Thoracic aorta endothelial cell (primary cell): ENCODE measurements at places on chromosomes 6 and 20. TPM values are rescaled to one million over a fixed set of nuclear protein-coding genes. Genes with fewer than 3 reads are reported as not detected.

ISM1 gene
- 0.07 TPM in 1 of 2 replicates, not detected in the other for total RNA-seq

ARMH2 gene
- total RNA-seq: not detected in 2 replicates

AGER gene
- total RNA-seq: 0.27 and 0.36 TPM in 2 replicates

SLC26A8 gene
- under 0.01 TPM in 2 replicates for total RNA-seq

ELOVL4 gene
- total RNA-seq: 1.9 and 2.0 TPM in 2 replicates

ARFGEF3 gene
- total RNA-seq: 10.6 and 16.2 TPM in 2 replicates

OLIG3 gene
- total RNA-seq: not detected in 2 replicates

SLC22A7 gene
- total RNA-seq: not detected in 2 replicates

TNF gene
- not detected in 2 replicates for total RNA-seq

ZNF322 gene
- total RNA-seq: 18.0 and 18.3 TPM in 2 replicates

DBNDD2 gene
- 14.1 and 22.8 TPM in 2 replicates for total RNA-seq

LYRM4 gene
- 17.3 and 18.8 TPM in 2 replicates for total RNA-seq

DNMT3B gene
- total RNA-seq: 3.9 and 6.2 TPM in 2 replicates

HDGFL1 gene
- total RNA-seq: not detected in 2 replicates

NTSR1 gene
- 0.43 and 2.5 TPM in 2 replicates for total RNA-seq

FKBP1C gene
- total RNA-seq: 1.4 and 2.3 TPM in 2 replicates

OPRM1 gene
- not detected in 2 replicates for total RNA-seq

RCAN2 gene
- total RNA-seq: 0.13 and 0.29 TPM in 2 replicates

MCCD1 gene
- total RNA-seq: not detected in 2 replicates

TTI1 gene
- 25.8 and 29.4 TPM in 2 replicates for total RNA-seq

MYB gene
- 0.14 and 0.27 TPM in 2 replicates for total RNA-seq

SLC17A1 gene
- total RNA-seq: not detected in 2 replicates

PLN gene
- not detected in 2 replicates for total RNA-seq

KIF25 gene
- total RNA-seq: not detected in 2 replicates

SIM1 gene
- under 0.01 and 0.14 TPM in 2 replicates for total RNA-seq

CCN6 gene
- not detected in 2 replicates for total RNA-seq

RNASET2 gene
- total RNA-seq: 7.4 and 12.6 TPM in 2 replicates

FAM8A1 gene
- 19.8 and 21.5 TPM in 2 replicates for total RNA-seq

COMMD7 gene
- total RNA-seq: 52.8 and 63.0 TPM in 2 replicates

HUS1B gene
- total RNA-seq: 1.7 and 3.2 TPM in 2 replicates

NFATC2 gene
- total RNA-seq: 5.7 and 7.0 TPM in 2 replicates

POPDC3 gene
- 0.14 and 2.1 TPM in 2 replicates for total RNA-seq

CFB gene
- 1.3 TPM in 2 replicates for total RNA-seq

MRAP2 gene
- total RNA-seq: 4.3 and 10.8 TPM in 2 replicates

CLDN20 gene
- total RNA-seq: not detected in 2 replicates

RSPH9 gene
- 0.14 and 0.27 TPM in 2 replicates for total RNA-seq

RIPOR3 gene
- not detected in 2 replicates for total RNA-seq

UBE2C gene
- 34.0 and 61.5 TPM in 2 replicates for total RNA-seq

SFTA2 gene
- not detected in 2 replicates for total RNA-seq

CNBD2 gene
- 3.2 and 5.6 TPM in 2 replicates for total RNA-seq

C6orf15 gene
- total RNA-seq: not detected in 2 replicates

LAMP5 gene
- 0.66 and 0.72 TPM in 2 replicates for total RNA-seq

AIF1 gene
- not detected in 2 replicates for total RNA-seq

LAMA2 gene
- total RNA-seq: 3.9 and 5.8 TPM in 2 replicates

RING1 gene
- 14.1 and 18.1 TPM in 2 replicates for total RNA-seq

SRSF12 gene
- total RNA-seq: under 0.01 and 0.36 TPM in 2 replicates
